ENCODE measurements at places on chromosomes 3 and 15.

- DNase-seq = no peak
Observed at GRCh38 chr3:157231071-157231470, 71.1 kb upstream of the CCNL1 start.

DNA sequence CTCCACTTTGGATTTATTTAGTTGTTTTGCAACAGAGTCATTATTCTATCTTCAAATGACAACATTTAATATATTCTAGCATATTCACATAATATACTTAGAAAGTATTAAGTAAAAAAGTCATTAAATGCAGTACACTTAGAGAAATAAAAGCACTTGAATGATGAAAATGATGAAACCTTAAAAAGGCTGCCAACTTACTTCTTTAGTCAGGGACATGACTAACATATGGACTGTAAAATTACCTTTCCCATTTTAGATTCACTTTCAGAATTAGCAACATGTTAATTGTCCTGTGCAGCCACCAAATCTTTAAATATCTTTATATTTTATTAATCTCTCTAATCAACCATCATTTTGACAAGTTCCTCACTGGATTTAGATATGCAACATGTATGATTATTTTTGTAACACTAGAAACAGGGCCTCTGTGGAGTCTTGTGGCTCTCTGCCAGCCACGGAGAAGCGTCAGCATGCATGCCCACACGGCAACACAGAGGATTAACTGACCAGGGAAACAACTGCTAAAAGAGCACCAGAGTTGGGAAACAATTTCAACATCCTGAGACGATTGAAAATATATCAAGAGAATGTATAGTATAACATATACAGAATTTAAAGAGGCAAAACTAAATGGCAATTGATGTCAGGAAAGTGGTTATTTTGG, 95.7 kb downstream of the ANO10 start:
- DNase-seq = no peak

DNA sequence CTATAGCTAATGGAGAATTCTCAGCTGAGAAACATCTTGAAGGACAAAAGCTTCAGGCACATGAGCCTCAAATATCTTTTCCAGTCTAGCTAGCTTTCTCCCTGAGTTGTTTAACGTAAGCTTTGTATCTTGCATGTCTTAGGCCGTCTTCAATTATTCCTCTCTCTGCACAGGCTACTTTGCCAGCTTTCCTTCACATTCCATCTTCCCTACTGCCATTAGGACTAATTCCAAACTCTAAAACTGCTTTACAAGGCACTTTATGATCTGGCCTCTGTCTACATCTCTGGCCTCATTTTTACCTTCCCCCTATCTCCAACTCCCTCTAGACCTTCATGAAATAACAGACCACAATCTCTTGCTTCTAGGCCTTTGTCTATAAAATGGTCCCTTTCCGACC, 171.4 kb downstream of the GREM1 start:
- DNase-seq = no peak

GRCh38 chr15:69526081-69527061, 73.8 kb downstream of the RPLP1 start:
- DNase-seq = no peak

DNA sequence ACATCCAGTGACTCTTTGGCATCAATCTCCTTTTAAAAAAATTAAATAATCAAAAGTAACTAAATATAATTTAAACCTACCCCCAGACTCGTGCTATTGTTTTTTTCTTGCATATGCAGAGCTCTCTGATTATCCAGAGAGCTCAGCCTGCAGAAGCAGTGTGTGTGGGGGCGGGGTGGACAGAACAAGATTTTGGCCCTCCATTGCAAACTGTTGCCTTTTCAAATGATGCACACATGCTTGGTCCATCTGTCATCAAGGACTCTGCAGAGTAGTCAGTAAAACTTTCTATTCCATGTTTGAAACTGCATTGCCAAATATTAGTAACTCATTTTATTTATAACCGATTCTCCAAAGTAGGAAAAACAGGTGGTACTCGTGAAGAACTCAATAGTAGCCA, 28.6 kb upstream of the STXBP5L start:
- no peak for DNase-seq

- no peak for DNase-seq
Observed at GRCh38 chr3:192212335-192212734, 515.0 kb downstream of the FGF12 start.

- DNase-seq = no peak
Observed at GRCh38 chr3:177787279-177788041, 590.2 kb upstream of the TBL1XR1 start.

DNA sequence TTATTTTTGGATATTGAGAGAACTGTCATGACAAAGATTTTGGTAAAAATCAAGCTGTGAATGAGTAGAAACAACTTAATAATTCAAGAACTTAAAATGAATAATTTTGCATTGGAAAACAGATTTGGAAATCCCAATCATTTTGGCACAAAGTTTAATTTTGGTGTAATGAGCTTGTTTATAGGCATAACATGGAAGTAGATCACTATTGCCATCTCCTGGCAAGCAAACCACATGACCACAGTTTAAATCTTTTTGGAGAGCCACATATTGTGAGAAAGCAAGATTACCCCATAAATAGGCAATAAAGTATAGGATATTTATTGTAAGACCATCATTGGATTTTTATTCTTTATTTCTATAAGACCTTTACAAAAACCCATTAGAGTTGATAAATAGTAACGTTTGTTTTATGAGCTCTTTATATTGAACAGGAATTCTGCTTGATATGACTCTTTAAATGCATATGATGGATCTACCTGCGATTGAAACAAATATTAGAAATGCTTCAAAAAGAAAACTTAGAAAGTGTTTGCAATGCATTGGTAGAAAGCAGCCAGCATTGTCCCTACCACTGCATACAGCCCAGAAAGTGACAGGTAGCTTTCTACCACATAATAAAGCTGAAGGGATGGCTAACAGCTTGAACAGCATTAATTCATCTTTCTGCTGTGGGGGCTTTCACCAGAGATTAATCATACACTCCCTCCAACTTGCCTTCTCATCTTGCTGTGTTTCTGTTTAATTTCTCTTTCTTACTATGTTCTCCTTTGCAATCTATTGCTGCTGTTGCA, 766.8 kb downstream of the TBL1XR1 start:
- no peak for DNase-seq

GRCh38 chr15:38042707-38043445, 108.4 kb downstream of the TMCO5A start:
- no peak for DNase-seq

- DNase-seq = no peak
Observed at GRCh38 chr15:30999729-31000128, 8.3 kb upstream of the MTMR10 start.

DNA sequence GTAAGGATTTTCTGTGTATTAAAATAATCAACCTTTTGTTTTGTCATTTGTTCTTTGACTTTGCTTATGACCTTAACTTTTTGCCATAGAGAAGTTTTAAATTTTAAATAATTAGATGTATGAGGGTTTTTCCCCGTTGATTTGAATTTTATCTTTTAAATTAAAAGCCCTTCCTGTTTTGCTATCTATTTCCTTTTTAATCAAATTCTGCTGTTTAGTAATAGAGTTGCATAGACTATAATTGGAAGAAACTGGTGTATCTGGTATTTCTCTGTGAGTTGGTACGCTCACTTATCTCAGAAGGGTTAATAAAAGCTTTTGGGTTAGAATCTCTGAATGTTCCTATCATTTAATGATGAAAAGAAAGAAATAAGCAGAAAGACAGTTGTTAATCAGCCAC, 82.2 kb downstream of the LRRC3B start:
- no peak for DNase-seq

DNA sequence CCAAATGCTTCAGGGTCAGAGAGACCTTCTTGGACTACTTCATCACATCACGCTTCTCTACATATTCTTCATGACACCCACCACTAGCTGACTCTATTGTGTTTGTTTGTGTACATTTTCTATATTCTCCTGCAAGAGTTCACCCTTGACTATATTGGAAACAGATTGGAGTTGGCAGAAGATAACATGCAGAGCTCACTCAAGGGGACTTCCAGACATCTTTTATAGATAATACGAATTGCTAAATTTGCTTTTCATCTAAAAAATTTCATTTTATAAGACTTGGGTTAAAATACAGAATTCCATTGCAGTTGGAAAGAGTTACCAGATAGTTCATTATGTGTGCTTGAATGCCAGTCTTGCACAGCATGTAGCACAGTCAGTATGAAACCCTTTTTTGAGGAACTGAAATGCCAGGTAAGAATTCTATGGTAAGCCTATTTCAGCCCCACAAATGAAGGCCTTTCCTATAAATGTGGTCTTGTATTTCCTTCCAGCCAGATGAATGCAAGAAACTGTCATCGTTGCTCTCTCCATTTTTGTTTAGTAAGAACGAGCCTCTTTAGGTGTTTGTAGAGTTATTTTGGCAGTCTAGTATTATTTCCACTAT, 177.6 kb downstream of the GHSR start:
- no peak for DNase-seq

GRCh38 chr15:29518442-29518841, 248.8 kb upstream of the NSMCE3 start:
- DNase-seq = no peak

DNA sequence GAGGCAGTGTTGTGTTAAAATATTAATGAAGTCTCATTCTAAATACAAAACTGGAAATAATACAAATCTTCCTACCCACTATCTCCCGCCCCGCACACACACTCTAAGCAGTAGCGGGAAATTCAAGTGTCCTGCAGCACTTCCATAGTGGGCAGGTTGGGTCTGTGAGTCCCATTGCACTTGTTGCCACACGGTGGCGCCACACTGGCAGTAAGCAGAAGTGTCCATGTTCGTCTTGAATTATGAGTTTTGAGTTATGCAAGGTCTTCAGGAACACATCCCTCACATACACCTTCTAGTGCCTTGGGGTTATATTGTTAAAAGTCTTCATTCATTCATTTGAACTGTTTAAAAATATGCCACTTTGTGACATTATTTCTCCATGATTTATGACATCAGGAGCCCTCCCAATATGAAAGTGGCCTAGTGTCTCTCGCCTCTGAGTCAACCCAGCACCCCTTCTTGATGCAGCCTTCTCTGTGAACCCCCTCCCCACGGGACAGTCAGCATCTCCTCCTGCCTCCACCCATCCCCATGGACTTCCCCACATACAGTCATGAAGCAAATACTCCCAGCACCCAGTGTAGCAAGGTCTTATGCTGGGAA, 17.6 kb upstream of the CCDC174 start:
- no peak for DNase-seq

- DNase-seq = no peak
Observed at GRCh38 chr3:17384567-17385296, 357.7 kb downstream of the TBC1D5 start.

GRCh38 chr3:46183330-46183729, 24.8 kb downstream of the CCR1 start:
- no peak for DNase-seq

GRCh38 chr3:106491796-106492195, 623.0 kb upstream of the CBLB start:
- no peak for DNase-seq

- DNase-seq = no peak
Observed at GRCh38 chr3:185995352-185995751, 57.5 kb upstream of the TRA2B start.

DNA sequence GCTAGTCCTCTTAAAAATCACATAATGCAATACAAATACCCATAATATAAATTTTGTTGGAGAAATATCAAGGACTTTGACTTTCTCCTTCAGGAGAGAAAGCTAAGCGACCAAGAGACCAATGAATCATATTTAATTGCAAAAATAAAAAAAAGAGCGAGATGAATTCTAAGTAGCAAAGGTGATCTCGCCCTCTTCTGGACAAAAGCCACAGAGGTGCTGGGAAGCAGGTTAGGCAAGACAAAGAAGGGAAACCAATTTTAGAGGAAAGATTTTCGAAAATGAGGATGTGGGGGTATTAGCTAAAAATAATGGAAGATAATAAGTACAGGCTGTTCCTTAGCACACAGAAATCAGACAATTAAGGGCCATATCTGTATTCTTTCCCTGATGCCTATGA, 111.4 kb upstream of the PLAAT1 start:
- DNase-seq = no peak

DNA sequence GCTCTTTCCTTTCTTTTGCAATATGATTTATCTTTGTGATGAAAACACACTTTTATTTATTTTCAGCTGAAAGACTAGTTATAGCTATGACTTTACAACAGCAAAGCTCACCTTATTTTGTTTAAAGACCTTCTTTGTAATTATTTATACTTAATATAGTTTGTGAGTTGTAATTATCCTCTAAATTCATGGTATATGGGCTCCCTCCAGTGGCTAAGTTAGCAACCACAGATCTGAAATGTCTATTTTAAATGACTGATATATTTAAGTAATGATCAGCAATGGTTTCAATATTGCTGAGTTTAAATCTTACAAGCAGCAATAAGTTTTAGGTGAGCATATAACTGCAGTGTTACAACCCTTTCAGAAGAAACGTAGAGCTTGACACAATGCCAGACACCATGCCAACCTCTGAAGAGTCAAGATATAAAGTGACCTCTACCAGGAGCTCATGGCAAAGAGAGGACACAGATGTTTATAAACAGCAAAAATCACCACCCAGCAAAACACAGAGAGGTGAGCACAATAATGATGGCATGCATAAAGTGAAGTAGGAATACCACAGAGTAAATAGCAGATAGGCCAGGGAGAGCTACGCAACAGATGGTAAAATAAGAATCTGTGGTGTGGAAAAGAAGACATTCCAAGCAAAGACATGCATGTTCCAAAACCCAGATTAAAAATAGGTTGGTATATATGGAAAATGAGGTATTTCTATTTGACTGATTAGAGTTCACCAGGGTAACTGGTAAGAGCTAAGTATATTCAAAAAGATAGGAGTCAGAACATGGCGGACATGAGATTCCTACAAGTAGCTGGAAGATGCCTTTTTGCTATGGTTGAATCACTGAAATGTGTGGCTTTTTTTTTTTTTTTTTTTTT, 143.7 kb upstream of the ZNF385D start:
- DNase-seq = no peak

GRCh38 chr3:122497425-122497824, 17.3 kb downstream of the KPNA1 start:
- DNase-seq = no peak

- DNase-seq = no peak
Observed at GRCh38 chr15:100881573-100882336, 2.1 kb downstream of the ALDH1A3 start.

GRCh38 chr15:83107841-83108181, 366 bp downstream of the TM6SF1 start:
- no peak for DNase-seq

DNA sequence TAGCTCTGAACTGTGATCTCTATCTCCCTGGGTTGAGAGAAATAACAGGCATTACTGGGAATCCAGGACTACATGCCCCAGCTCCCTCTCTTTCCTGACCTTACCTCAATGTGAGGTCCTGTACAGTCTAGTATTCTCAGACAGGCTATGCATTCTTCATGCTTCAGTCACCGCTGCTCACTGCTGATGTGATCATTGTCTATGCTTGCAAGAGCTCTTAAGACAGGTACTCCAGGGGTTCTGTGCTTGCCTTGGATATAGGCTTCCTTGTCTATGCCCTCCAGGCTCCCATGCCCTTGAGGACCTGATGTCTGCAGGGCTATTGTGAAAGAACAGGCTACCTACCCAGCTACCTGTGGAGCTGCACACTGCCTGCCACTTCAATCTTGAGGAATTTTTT, 183.6 kb downstream of the MBNL1 start:
- no peak for DNase-seq
